ENCODE measurements at places on chromosomes 6 and 20.
A peak's percentile ranks its signal among the peaks of the same experiment; 100 is the strongest.

- DNase-seq, result no peak
These were observed 25.5 kb upstream of the FAM50B start for GRCh38 chr6:3823671-3824070.

DNA sequence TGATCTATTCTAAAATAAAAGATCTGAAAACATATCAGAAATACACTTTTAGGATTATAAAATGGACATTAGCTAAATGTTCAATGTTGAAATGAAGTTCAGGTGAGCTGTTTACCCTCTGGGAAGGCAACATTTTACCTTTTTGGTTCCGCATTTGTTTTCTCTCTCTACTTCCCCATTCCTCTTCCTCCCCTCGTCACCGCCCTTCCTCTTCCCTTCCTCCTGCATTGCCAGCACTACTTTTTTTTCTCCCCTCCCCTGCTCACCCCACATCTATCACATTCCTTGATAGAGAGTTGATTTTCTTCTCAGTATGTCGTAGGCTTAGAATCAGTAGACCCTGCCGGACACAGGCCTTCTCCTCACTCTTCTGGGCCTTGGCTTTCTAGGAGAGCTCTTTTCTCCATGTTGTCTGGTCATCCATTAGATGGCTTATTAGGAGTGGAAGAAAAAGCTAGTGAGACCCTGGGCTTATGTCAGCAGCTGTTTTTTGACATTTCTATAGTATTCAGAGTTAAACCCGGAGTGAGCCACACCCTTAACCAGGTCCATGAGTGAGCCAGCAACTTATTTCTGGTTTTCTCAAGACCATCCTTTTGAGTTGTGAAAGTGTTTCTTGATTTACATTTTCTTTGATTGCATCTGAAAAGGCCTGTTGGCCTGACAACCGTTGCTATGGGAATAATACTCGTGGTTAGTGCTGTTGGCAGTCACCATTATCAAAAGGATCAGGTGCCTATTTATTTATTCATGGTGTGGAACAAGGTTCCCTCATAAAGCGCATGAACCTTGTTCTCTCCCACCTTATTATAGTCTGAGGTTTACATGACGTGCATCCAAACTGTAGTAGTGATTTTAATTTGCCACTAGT, 90.9 kb downstream of the DTD1 start:
- no peak for DNase-seq

- DNase-seq, result no peak
These were observed 56.4 kb upstream of the IYD start for GRCh38 chr6:150312395-150312794.

- DNase-seq, result peak; percentile 60
These were observed 249.5 kb downstream of the ADGRG6 start for GRCh38 chr6:142551274-142551811.

GRCh38 chr6:36443471-36444428, 950 bp downstream of the KCTD20 start:
- peak; percentile 55 for DNase-seq

DNA sequence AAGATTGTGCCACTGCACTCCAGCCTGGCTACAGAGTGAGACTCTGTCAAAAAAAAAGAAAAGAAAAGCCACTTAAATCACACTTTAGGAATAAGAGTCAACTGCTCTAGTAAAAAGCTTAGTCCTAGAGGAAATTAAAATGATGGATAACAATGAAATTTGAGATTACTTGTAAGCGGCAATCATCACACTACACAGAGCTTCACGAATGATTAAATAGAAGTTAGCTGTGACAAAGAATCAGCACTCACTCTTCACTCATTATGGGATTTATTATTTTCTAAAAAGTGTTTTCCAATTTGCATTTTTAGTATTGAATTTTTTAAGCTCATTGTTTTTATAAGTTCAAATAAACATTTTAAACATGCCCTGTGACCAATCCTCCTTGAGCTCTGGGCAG, 718.0 kb downstream of the UTRN start:
- no peak for DNase-seq

DNA sequence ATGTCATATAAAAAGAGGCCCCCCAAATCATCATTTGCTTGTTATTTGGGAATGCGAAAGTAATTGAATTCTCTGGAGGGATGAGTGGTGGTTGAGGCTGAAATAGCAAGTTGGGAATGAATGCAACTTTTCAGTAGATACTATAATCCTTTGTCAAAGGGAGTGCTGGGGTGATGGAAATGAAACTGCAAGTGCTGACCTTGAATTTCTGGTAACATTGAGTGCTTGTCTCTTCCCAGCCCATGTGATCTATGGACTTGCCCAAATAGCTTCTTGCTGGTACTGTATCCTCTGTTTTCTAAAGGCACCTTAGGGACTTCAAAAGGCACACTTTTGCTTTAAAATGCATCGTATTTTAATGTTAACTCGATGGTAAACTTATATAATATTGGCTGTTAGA, 14.8 kb downstream of the PAQR8 start:
- no peak for DNase-seq

DNA sequence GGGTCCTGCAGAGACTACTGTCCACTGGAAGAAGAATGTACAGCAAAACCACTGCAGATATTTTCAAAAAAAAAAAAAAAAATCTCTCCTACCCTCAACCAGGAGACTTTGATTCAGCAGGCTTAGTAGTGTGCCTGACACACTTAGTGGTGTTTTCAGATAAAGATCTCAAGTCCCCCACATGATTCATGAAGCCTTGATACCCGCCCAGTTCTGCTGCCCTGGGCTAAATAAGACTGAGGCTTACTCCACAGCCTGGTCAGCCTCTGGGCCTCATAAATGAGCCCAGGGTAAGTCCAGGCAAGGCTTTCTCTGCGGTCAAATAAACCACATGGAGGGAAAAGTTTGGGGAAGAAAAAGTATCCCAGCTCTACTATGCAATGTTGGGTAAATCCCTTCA, 222.1 kb upstream of the ARID1B start:
- no peak for DNase-seq

GRCh38 chr6:92124200-92124651, 1295.1 kb downstream of the EPHA7 start:
- peak; percentile 78 for DNase-seq

- DNase-seq, result no peak
These were observed 2.2 kb downstream of the SLC13A3 start for GRCh38 chr20:46648903-46649649.

- DNase-seq, result no peak
These were observed 1.7 kb downstream of the SLC22A3 start for GRCh38 chr6:160349814-160350350.

DNA sequence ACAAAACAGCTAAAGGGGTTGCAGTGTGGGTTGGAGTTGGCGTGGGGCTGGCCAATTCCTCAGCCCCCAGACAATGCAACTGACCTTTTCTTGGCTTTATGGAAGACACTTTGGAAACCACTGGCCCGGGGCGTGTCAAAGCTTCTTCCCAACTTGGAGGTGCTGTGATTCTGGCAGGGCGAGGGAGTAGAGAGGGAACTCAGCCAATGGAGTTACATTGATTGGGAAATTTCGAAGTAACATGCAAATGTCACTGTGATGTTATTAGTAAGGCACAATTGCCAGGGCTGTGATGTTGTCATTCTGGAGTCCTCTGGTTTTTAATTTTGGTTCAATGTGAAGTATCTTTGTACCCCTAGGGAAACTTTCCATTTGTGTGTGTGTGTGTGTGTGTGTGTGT, 41.5 kb upstream of the EPB41L1 start:
- peak; percentile 21 for DNase-seq

DNA sequence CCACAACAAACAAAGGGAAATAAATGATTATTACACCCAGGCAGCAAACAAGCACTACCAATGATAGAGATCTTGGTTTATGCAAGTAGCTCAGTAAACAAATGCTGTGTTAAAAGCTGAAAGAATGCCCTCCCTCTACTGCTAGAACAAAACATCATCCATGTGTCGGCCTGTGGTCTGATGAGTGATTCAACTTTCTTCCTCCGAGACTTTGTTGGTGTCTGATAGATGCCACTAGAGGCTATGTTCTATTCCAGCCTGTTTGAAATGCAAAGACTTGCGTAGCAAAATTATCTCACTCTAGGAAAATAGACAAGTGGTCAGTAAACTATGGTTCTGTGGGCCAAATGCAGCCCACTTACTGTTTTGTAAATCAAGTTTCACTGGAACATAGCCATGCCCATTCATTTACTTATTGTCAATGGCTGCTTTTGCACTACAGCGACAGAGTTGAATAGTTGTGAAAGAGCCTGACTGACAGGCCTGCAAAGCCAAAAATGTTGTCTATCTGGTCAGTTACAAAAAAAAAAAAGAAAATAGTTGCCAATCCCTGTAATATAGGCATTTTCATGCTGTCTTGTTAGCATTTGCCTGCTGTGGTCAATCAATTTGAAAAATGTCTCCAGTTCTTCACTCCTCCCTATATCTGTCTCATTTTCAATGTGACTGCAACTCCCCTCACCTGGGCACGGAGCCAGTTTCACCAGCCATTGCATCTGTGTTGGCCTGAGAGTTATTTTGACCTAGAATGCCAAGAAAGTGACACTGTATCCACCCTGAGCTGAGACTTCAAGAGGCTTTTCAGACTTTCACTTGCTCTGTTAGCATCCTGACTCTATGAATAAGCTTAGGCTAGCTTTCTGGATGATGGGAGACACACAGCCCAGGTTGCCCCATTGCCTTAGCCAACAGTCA, 544.6 kb upstream of the BTBD3 start:
- peak; percentile 54 for DNase-seq

GRCh38 chr20:47487175-47487917, 14.3 kb upstream of the NCOA3 start:
- DNase-seq, result no peak

DNA sequence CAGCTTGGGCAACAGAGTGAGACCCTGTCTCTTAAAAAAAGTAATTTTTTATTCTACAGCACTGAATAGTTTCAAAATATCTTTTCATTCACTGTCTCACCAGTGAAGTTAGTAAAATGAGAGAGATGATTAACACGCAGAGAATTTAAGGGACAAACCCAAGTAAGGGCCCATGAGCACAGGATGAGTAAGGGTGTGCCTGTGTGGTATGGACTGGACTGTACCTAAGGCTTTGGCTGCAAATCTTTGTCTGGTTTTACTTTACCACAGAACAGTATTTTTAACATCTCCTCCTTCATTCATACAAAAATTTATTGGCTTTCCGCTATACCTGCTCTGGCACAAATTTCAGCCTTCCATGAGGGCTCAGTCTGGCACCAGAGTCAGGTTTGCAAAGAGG, 433.3 kb downstream of the UTRN start:
- peak; percentile 22 for DNase-seq

DNA sequence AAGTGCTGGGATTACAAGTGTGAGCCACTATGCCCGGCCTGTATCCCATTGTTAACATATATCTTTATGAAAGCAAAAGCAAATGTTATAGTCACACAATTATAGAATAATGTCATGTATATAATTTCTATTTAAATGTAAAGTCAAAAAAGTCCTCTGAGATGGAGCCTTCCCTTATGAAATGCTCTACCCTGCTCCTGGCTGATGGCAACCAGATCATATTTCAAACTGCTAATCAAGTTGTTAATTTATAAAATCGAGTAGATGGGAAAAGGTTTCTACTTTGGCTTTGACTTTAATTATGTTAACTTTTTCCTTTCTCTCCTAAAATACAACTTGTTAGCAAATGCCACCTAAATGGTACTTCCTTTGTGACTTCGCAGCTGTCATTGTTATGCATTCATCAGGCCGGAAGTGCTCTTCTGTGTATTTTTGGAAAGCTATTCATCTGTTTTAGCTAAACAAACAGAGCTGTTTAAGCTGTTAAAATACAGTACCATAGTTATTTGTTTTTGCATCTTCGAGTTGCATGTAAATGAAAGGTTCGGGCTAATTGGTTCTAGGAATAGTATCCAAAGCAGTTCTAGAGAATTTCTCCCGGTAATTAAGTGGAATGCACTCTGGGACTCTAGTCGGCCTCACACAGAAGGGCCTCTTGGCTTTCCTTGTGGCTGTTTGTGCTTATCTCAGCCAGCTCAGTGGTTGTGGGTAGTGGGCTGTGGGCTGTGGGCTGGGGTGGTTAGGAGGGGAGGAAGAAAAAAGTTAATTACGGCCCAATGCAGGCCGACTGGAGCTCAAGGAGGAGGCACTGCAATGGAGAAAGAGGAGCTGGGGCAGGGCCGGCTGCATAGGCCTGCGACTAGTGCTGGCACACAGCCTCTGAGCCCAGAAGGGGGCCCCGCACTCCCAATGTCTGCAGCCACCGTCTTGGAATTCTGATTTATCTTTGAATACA, 34.8 kb downstream of the SLC35D3 start:
- DNase-seq, result no peak

DNA sequence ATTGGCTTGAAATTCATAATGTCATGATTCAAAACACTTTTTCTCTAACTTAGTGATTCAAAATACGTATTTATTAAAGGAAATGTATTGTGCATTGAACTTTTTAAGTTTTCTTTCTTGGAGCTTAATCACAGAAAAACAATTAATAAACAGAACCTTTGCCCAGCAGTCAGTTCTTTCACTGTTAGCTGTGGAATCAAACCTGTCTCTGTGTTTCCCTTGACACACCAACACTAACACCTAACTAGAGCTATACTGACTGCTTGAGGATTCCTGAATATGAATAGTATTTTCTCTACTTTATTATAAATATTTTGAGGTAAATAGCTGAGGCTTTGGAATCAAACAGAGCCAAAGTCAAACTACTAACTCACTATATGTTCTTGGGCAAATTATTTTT, 296.4 kb downstream of the HIVEP2 start:
- no peak for DNase-seq

DNA sequence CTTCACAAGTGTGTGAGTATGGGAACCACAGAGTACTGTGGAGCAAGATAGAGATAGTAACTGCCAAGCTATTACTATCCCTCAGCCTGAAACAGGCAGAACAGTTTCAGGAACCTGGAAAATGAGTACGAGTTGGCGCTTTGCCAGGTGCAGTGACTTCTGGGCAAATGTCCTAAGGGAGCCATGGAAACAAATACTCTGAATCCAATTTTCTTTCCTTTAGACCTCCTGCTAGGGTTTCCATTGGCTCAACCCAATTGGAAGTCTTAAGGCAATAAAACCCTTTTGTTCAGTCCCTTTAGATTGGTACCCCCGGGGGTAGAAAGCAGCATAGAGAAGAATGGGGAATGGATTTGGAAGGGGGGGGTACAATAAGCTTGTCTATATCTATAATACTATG, 205.0 kb upstream of the EPHA7 start:
- no peak for DNase-seq

GRCh38 chr6:114600381-114600780, 257.6 kb upstream of the HS3ST5 start:
- DNase-seq, result no peak

DNA sequence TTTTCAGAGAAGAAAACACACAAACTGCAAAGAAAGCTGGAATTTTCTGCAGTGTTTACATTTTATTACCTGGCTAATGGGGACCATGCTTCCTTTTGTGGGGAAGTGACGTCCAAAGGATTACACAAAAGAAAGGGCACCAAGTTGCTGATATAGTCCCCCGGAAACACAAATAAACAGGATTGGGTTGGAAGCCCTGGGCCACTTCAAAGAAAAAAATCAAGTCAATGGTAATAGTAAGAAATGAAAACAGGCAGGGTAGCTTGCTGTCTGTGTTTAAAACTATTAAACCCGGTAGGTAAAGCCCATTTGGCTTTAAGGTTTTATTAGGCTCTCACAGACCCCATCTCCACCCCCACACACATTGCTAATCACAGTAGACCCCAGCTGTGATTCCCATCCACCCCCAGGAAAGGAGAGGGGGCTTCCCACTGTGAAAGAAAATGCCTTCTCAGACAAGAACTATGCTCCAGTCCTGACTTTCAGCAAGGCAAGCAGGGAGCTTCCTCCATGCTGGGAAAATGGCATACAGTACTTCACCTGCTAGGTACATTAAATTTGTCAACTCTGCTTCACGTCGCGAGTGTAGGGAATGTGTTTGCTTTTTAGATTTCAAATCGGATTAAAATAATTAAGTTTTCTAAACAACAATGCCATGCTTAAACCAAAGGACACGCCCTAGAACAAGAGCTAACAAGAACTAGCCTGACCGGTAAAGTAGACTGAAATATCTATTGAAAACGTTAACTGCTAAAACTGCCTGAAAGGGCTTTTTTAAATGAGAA, 1.1 kb downstream of the PERP start:
- DNase-seq, result peak; percentile 56

Measured in MCF 10A (cell line).